ENCODE measurements at places on chromosomes 13 and 19.

DNA sequence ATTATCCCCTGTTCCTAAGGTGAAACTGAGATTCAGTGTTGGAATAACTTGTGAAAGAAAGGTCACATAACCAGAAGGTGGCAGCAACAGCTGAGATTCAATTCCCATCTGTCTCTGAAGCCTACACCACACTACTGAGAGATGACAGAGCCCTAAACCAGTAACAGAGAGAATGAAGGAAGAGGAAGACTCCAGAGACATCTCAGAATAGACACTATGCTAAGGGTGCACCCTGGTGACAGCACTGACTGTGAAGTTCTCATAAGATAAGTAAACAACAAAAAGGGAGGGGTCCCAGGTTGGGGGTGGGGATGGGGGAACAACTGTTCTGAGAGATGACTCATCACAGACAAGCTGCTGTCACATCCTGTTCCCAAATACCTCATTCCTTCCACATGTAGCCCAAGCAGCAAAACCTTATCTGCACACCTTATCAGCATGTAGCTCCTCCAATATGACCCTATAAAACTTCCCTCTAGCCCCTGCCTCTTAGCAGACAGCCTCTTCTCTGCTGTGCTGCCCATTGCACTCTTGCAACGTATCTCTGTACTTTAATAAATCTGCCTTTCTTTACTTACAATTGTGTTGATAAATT lies 46.5 kb downstream of the UTP14C start:
- no peak for DNase-seq

GRCh38 chr19:13817615-13818371 lies 22.6 kb downstream of the ZSWIM4 start:
- no peak for DNase-seq

DNA sequence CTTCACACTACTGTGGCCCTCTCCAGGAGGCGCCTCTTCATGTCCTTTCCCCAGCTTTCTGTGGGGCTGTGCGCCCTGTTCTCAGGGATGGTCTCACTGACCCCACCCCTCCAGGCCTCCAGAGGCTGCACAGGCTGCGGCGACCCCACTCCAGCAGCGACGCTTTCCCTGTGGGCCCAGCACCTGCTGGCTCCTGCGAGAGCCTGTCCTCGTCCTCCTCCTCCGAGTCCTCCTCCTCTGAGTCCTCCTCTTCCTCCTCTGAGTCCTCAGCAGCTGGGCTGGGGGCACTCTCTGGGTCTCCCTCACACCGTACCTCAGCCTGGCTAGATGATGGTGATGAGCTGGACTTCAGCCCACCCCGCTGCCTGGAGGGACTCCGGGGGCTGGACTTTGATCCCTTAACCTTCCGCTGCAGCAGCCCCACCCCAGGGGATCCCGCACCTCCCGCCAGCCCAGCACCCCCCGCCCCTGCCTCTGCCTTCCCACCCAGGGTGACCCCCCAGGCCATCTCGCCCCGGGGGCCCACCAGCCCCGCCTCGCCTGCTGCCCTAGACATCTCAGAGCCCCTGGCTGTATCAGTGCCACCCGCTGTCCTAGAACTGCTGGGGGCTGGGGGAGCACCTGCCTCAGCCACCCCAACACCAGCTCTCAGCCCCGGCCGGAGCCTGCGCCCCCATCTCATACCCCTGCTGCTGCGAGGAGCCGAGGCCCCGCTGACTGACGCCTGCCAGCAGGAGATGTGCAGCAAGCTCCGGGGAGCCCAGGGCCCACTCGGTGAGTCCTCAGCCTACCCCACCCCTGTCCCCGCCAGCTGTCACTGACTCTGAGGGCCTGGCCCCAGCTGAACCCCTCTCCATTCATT lies 11.2 kb downstream of the ARHGAP33 start:
- DNase-seq: no peak

GRCh38 chr19:4051175-4052101 lies 15.3 kb downstream of the ZBTB7A start:
- no peak for DNase-seq

Measured in stimulated activated CD4-positive, alpha-beta T cell treated with anti-CD3 and anti-CD28 coated beads, TNF-alpha, amount 100 ng/mL, for 1 hour (primary cell).